ENCODE measurements at places on chromosomes 2 and 18.

- no peak for DNase-seq
Measured at GRCh38 chr2:240983361-240983995, 14.9 kb upstream of the SNED1 start.

GRCh38 chr2:39529836-39530235, 92.8 kb upstream of the MAP4K3 start:
- DNase-seq = no peak

DNA sequence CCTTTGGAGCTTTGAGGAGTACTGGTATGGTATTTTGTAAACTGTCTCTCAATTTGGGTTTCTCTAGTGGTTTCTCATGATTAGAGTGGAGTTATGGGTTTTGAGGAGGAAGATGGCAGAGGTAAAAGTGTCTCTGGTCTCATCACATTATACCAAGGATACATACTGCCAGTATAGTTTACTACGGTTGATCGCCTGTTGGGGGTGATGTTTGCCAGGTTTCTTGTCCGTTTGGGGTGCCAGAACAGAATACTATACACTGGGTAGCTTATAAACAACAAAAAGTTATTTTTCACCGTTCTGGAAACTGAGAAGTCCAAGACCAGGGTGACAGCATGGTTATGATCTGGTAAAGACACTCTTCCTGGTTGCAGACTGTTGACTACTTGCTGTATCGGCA, 293.7 kb downstream of the NYAP2 start:
- no peak for DNase-seq

DNA sequence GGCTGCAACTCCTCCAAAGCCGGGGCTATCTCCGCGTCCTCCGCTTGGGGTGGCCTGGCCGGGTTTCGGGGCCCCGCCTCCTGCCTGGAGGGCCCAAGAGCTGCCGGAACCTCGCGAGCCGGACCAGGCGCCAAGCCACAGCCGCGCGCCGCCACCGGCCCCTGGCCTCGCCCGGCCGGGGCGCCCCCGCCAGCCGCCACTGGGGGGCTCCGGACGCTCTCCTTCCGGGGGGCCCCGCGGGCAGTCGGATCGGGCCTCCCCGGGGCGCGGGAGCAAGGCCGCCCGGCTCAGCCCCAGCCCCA, 17.4 kb upstream of the HAAO start:
- peak; percentile 69 for DNase-seq

DNA sequence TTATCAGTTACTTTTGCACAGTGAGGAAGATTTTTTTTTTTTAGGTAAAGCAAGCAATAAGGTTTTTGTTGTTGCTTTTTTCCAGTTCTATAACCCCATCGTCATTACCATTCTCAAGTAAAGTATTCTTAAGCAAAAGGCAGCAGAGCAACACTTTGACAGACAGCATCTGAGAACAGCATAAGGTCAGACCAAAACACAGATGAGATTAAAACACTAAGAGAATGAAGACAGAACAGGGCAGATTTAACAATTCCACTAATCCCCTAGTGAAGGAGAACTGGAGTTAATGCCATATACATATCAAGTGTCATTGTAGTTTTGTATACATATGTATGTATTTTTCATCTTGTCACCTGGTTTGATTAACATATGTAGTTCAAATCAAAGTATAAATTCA, 290.2 kb downstream of the METTL4 start:
- DNase-seq = no peak

DNA sequence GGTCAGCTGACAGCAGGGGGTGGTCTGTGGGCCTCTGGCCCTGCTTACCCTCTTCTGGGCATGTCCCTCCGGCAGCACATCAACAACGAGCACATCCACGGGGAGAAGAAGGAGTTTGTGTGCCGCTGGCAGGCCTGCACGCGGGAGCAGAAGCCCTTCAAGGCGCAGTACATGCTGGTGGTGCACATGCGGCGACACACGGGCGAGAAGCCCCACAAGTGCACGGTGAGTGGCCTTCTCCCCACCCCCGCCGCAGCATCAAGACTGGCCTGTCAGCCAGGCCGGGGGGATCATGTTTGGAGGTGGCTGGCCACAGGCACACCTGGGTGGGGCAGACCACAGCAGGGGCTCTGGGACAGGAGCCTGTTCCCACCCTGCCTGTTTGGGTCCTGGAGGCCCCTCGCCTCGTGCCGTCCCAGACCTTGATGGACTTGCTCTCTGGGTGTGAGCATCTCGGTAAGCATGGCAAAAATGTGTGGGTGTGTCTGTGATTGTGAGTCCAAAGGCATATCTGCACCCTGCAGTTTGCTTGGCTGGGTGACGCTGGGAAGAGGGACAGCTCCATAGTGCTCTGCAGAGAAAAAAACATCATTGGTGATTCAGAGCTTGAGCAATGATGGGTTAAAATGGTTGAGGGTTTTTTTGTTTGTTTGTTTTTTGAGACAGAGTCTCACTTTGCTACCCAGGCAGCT, 242.8 kb downstream of the GLI2 start:
- no peak for DNase-seq

DNA sequence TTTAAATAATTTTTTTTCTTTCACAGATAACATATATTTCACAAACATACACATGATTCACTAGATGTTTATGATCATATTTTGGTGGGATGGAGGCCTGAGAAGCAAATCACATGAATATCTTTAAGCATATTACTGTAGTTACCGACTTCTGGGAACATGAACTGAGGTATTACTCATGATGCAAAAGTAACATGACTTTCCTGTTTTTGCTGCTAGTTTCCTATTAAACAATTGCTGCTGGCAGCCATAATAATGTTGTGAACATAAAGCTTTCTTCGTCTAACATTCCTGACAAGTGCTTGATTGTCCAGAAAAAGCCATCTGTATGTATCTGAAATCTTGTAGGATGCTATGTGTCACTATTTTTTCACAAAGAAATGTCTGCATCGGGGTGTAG, 145.4 kb downstream of the MTX2 start:
- no peak for DNase-seq

- DNase-seq = no peak
Measured at GRCh38 chr2:160220545-160221009, 20.5 kb upstream of the ITGB6 start.

GRCh38 chr2:225112362-225113126, 70.3 kb upstream of the DOCK10 start:
- no peak for DNase-seq

- DNase-seq = no peak
Measured at GRCh38 chr18:56235071-56235470, 403.3 kb downstream of the TXNL1 start.

DNA sequence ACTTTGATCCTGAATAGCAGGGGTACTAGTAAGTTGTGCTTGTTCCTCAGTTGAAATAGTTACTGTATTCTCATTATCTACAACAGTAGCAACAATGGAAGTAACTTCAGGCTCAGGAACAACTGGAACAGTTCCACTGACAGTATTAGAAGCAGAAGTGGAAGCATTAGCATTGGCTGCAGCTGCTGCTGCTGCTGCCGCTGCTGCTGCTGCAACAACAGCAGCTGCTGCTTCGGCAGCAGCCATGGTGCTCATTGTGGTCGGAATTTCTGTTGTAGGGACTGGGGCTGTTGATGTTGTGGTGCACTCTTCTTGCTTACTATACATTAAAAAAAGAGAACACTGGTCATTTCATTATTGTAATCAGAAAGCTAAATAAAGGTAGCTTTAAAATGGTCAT, 40.8 kb downstream of the PRPF40A start:
- DNase-seq = no peak

- DNase-seq = peak; percentile 57
Measured at GRCh38 chr2:218876562-218877219, 4.0 kb upstream of the WNT10A start.

- peak; percentile 46 for DNase-seq
Measured at GRCh38 chr18:48663931-48664847, 125.4 kb downstream of the CTIF start.

- DNase-seq = peak; percentile 17
Measured at GRCh38 chr18:8771930-8772329, 66.6 kb downstream of the MTCL1 start.

DNA sequence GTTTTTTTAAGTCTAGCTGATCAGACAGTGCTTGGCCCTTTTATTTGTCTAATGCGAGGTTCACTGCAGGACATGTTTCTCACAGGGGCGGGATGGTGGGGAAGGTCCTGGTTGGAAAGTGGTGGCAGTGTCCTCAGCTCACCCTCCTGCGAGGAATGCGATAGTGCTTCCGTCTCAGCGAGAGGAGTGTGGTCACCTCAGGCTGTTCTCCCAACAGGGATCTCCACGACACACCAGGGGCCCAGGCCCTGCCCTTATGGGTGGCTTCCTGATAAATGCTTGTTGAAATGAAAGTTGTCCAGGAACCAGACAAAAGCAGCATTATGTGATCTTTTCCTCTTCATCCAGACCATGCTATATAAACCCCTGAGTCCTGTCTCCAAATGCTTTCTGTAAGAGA, 70.1 kb downstream of the BOLA3 start:
- no peak for DNase-seq

DNA sequence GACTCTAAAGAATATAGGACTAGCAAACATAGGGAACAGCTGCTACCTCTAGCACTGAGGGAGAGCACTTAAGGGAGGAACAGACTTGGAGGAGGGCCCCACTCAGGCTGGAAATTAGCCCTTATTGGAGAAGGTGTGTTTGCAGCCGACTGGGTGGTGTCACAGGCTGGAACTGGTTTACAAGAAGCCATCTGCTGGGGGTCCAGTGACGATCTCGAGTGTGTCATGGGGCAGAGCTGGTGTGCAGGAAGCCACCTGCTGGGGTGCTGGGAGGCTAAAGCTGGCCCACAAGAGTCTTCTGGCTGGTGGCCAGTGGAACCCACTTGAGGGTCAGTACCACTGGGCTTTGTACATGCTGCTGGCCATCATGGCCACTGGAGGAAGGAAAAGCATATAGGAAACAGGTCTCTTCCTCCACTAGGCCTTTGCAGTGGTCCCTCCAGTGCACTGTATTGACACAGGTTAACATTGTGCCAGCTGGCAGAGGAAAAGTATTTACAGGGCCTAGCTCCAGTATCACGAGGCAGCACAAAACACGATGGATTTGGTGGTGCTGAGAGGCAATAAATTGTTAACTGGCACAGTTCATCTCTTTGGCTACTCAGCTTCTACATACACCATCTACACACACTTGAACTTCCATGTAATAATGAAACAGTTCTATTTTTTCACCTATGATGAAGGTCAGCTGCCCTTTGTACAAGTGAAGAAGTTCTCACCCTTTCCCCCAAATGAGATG, 43.6 kb downstream of the MAP3K20 start:
- DNase-seq = peak; percentile 43

- DNase-seq = no peak
Measured at GRCh38 chr2:48220501-48220900, 309.5 kb upstream of the STON1 start.

DNA sequence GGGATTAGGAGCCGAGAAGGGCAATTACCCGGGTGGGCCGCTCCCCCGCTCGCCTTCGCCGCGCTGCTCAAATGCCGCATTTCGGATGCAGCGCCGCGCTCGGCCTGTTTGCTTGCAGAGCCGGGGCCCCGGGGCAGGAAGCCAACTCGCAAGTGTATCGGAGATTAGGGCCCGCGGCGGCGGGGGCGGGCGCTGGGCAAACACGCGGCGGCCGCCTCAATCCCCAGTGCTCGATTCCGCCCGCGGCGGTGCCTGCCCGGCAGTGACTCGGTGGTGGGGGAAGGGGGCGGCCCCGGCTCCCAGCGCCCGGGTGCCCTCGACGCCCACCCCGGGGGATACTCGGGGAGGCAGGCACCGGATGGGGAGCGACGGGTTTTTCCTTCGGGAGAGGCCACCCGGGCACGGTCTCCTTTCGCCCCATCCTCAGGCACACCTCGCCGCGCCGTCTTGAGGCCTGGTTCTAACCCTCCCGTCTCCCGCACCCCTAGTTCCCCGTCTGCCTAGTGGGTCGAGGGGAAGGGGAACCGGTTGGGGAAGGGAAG, 26.6 kb upstream of the NOTO start:
- peak; percentile 19 for DNase-seq

DNA sequence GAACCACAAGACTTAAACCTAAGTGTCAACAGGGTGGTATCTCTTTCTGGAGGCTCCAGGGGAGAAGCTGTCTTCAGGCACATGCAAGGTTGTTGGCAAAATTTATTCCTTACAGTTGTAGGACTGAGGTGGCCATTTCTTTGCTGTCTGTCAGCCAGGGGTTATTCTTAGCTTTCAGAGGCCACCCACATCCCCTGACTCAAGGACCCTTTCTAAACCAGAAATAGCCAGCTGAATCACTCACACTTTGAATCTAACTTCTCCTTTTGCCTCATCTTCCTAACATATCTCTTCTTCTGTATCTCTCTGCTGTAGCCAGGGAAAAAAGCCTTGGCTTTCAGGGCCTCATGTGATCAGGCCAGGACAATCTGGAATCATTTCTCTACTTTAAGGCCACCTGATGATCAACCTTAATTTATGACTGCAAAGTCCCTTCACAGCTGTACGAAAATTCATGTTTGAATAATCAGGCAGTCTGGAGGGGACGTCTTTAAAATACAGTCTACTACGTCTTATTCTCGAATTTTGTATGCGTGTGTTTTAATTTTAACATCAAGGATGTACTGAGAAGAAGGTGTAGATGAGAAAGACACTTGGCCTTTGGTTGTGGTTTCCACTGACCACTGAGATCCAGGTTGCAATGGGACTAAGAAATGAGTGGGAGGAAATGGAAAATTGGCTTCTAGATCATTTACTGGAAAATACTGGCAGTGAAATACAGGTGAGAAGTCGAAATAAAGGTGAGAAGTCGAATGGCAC, 90.4 kb downstream of the DOCK10 start:
- no peak for DNase-seq

DNA sequence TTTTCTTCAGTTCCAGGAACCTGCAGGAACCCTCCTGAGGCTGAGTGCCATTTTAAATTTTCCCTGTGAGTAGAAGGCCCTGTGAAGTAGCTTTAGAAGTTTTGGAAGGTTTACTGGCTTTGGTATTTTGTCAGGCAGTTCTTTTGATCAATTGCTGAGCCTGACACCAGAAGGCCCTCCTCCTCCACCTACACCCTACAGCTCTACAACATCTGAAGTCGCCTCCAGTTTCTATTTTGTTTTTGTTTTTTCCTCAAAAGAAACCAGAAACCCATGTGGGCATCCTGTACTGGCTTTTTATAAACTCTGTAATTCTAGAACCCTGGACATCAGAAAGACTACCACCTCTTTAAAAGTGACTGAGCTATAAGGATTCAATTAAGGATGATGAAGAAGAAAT, 153.7 kb downstream of the NRXN1 start:
- DNase-seq = no peak
